ENCODE measurements at places on chromosomes 4 and X. TPM values are rescaled to one million over a fixed set of nuclear protein-coding genes. Genes with fewer than 3 reads are reported as not detected.

Gene CCNG2
- 21.3 TPM for total RNA-seq

Gene FAM114A1
- 118 TPM for total RNA-seq

Gene DUX4
- total RNA-seq = not detected

Gene ARAP2
- total RNA-seq = 18.8 TPM

Gene PASD1
- 0.12 TPM for total RNA-seq

Gene FREM3
- not detected for total RNA-seq

Gene GDPD2
- not detected for total RNA-seq

Gene CPLX1
- total RNA-seq = 0.17 TPM

Gene UGT2B11
- total RNA-seq = not detected

Gene NAA11
- total RNA-seq = 7.1 TPM

Gene MUC7
- not detected for total RNA-seq

Gene F8A2
- not detected for total RNA-seq

Gene FGFR3
- 2.1 TPM for total RNA-seq

Gene ODAPH
- 0.19 TPM for total RNA-seq

Gene NDUFB11
- total RNA-seq = 129 TPM

Gene NPY5R
- total RNA-seq = not detected

Gene STARD8
- 3.1 TPM for total RNA-seq

Gene SPANXC
- 4.1 TPM for total RNA-seq

Gene GPC3
- total RNA-seq = 0.06 TPM

Gene PAGE4
- not detected for total RNA-seq

Gene SMIM31
- total RNA-seq = 0.04 TPM

Gene ARMCX4
- 0.37 TPM for total RNA-seq

Gene RAB33A
- not detected for total RNA-seq

Gene NLGN3
- 0.25 TPM for total RNA-seq

Gene SHROOM3
- 2.8 TPM for total RNA-seq

Gene SLC2A9
- total RNA-seq = not detected

Gene CENPE
- total RNA-seq = 17.0 TPM

Gene MXD4
- total RNA-seq = 22.9 TPM

Gene TBC1D1
- 110 TPM for total RNA-seq

Gene GNRHR
- not detected for total RNA-seq

Gene SPANXA2
- total RNA-seq = 223 TPM

Gene SNCA
- 29.6 TPM for total RNA-seq

Gene TMSB15A
- 105 TPM for total RNA-seq

Gene AFAP1
- 45.6 TPM for total RNA-seq

Gene MAML3
- 0.21 TPM for total RNA-seq

Data from H4 (cell line).